Thyroid gland (tissue), 4 donors: ENCODE measurements at places on chromosomes 16 and 17. TPM values are rescaled to one million over a fixed set of nuclear protein-coding genes. Genes with fewer than 3 reads are reported as not detected.

Gene RAB40B
- total RNA-seq: 19.3 TPM

DNA sequence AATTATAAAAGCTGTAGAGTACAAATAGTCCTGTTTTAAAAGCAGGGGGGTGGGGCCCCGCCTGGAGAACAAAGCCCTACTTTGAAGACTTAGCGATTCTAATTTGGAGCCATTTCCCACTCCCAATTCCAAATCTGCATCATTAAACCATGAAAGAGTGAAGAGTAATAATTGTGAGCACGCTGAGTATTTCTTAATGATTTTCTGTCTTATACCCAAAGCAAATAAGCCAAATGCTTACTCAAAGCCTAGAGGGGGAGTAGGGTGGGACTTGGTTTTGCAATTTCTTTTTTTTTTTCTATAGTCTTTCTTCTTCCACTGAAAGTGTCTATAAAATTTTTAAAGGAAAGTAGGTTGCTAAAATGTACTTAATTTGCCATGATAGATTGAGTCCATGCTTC, 470.1 kb downstream of the TOX3 start:
- no peaks in the 10 kb centered on the region for H3K36me3 ChIP-seq
- H3K27ac ChIP-seq: no peak overlapping the region
- no peak for DNase-seq
- H3K27me3 ChIP-seq: no peaks in the 10 kb centered on the region
- H3K4me3 ChIP-seq: no peak overlapping the region
- no peaks in the 10 kb centered on the region for H3K4me1 ChIP-seq

Gene CNGB1
- not detected for total RNA-seq

DNA sequence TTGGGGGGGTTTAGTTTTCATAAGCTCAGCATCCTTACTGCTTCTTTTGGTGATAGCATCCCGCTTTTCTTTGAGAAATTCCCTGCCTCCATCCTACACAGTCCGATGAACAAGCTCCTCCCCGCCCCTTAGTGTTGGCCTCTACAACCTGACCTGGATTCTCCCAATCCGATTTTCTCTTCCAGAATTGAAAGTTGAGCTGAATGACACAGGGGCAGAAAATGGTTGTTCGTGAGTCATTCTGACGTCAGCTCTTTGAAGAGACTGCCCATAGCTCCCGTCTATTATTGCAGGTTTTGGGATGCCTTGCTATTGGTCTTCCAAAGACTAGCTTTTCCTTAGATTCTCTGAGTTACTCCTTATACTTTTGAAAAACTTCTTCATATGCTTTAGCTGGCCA, 279.7 kb downstream of the SLC39A11 start:
- no peaks in the 10 kb centered on the region for H3K36me3 ChIP-seq
- H3K27ac ChIP-seq: no peak overlapping the region
- no peak for DNase-seq
- no peaks in the 10 kb centered on the region for H3K27me3 ChIP-seq

Gene PDE6G
- total RNA-seq: not detected

DNA sequence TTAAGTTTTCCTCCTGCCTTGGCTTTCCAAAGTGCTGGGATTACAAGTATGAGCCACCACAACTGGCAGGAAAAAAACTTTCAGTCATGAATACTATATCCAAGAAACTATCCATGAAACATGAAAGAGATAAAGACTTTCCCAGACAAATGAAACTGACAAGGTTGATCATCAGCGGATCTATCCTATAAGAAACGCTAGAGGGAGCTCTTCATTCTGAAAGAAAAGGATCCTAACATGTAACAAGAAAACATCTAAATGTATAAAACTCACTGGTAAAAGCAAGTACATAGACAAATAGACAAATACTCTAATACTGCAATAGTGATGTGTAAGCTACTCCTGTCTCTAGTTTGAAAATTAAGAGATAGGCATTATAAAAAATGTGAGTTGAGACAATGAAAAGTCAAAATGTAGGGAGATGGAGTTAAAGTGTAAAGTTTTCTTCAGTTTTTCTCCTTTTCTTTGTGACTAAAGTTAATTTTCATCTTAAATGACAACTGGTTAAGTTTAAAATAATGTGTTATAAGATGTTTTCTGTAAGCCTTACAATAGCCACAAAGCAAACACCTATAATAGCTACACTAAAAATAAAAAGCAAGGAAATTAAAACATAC, 79.6 kb upstream of the TEKT1 start:
- DNase-seq: no peak
- no peaks in the 10 kb centered on the region for H3K4me1 ChIP-seq
- no peak overlapping the region for H3K4me3 ChIP-seq
- H3K27me3 ChIP-seq: no peaks in the 10 kb centered on the region
- no peaks in the 10 kb centered on the region for H3K36me3 ChIP-seq

Gene CFAP97D1
- total RNA-seq: not detected

- no peak for DNase-seq
- no peaks in the 10 kb centered on the region for H3K4me1 ChIP-seq
- H3K27me3 ChIP-seq: no peaks in the 10 kb centered on the region
- no peaks in the 10 kb centered on the region for H3K36me3 ChIP-seq
- no peak overlapping the region for H3K4me3 ChIP-seq
These were observed 180.8 kb downstream of the HS3ST4 start for GRCh38 chr16:25872369-25873070.

Gene TBC1D28
- not detected for total RNA-seq

GRCh38 chr16:76634847-76635697, 357.9 kb downstream of the CNTNAP4 start:
- no peak overlapping the region for H3K4me3 ChIP-seq
- no peak overlapping the region for H3K27ac ChIP-seq
- H3K27me3 ChIP-seq: no peaks in the 10 kb centered on the region
- DNase-seq: no peak
- no peaks in the 10 kb centered on the region for H3K4me1 ChIP-seq
- no peaks in the 10 kb centered on the region for H3K36me3 ChIP-seq

Gene SCIMP
- not detected for total RNA-seq

- peak overlapping the region; percentile 19 for H3K4me3 ChIP-seq
- H3K36me3 ChIP-seq: no peaks in the 10 kb centered on the region
- no peaks in the 10 kb centered on the region for H3K27me3 ChIP-seq
- no peak overlapping the region for H3K27ac ChIP-seq
These were observed 3.4 kb upstream of the NTN3 start for GRCh38 chr16:2467528-2468232.

Gene FBXW10B
- total RNA-seq: 18.4 TPM

GRCh38 chr17:48571024-48571818, 6.9 kb downstream of the HOXB4 start:
- peak overlapping the region; percentile 33 for H3K27ac ChIP-seq
- no peaks in the 10 kb centered on the region for H3K36me3 ChIP-seq
- no peak for DNase-seq

Gene FBF1
- 42.2 TPM for total RNA-seq

DNA sequence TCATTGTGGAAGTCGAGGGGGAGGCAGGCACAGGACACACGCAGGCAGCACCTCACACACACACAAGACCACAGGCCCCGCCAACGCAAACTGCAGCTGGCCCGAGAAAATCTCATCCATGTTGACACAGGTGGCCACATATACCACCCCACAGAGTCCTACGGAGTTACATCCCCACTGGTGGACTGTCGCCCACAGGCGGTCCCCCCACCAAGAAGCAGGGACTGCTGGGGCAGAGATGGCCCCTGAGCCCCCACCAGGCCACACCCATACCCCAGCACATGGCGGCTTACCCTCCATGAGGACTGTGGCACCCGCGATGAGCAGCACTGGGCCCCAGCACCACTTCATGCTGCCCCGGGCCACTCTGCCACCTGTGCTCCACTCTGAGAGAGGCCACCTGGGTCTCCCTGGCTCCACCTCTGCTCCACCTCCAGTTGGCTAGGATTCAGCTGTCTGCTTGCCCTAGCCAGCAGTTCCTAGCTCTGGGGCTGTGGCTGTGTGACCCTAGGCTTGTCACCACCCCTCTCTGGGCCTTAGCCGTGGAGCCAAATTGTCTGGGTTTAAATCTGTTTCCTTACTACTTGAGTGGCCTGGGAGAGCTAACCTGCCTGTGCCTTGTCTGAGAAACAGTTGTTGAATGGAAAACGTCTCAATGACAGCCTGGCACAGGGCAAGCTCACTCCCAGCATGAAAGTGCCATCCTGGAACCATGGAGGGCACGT, at the start of gene PRSS53:
PRSS53 (minus strand) TSS at position 485 of the 725 bp plus-strand sequence; CDS start at position 351, 134 bp downstream.
- H3K4me1 ChIP-seq: peaks cover 6% of the 10 kb centered on the region
- no peak within 1 kb of the TSS for H3K4me3 ChIP-seq
- no peak within 1 kb of the TSS for H3K27ac ChIP-seq
- H3K27me3 ChIP-seq: no peaks in the 10 kb centered on the region

DNA sequence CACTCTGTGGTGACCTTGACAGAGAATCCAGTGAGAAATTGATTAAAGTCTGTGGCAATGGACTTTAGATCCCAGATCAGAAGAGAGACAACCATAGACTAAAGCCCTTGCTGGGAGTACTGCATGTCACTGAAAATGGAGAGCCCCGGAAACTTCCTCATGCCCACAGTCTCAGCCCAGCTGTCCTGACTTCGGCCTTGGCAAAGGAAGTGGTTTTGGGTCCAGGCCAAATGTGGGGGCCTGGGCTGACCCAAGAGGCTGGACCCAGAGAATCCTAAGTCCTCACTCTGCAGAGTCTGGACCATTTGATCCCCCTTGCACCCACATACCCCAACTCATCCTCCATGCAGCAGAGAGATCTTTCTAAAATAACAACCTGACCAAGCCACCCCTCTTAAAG, 4.7 kb upstream of the BEAN1 start:
- H3K4me1 ChIP-seq: peaks cover 8% of the 10 kb centered on the region
- no peak overlapping the region for H3K4me3 ChIP-seq
- no peaks in the 10 kb centered on the region for H3K36me3 ChIP-seq
- no peak overlapping the region for H3K27ac ChIP-seq

- no peaks in the 10 kb centered on the region for H3K36me3 ChIP-seq
- no peaks in the 10 kb centered on the region for H3K4me1 ChIP-seq
- H3K27ac ChIP-seq: no peak overlapping the region
- peak; percentile 49 for DNase-seq
- no peak overlapping the region for H3K4me3 ChIP-seq
- H3K27me3 ChIP-seq: no peaks in the 10 kb centered on the region
These were observed 198.0 kb upstream of the MPHOSPH6 start for GRCh38 chr16:82368041-82368440.

Gene ALDH3A2
- 566 TPM for total RNA-seq

Gene FOXL1
- 1.4 TPM for total RNA-seq

Gene CD300LB
- total RNA-seq: not detected

Gene MEOX1
- total RNA-seq: 1.4 TPM

Gene DHRS7C
- total RNA-seq: not detected

- no peaks in the 10 kb centered on the region for H3K4me1 ChIP-seq
- DNase-seq: no peak
- no peak overlapping the region for H3K4me3 ChIP-seq
- H3K27ac ChIP-seq: no peak overlapping the region
- H3K36me3 ChIP-seq: no peaks in the 10 kb centered on the region
These were observed 11.7 kb upstream of the ZNF594 start for GRCh38 chr17:5203178-5203907.

Gene CDH11
- 37.7 TPM for total RNA-seq

GRCh38 chr16:55273959-55274358, 50.0 kb upstream of the IRX6 start:
- no peaks in the 10 kb centered on the region for H3K27me3 ChIP-seq
- no peaks in the 10 kb centered on the region for H3K36me3 ChIP-seq
- H3K4me1 ChIP-seq: no peaks in the 10 kb centered on the region
- no peak for DNase-seq
- no peak overlapping the region for H3K4me3 ChIP-seq

DNA sequence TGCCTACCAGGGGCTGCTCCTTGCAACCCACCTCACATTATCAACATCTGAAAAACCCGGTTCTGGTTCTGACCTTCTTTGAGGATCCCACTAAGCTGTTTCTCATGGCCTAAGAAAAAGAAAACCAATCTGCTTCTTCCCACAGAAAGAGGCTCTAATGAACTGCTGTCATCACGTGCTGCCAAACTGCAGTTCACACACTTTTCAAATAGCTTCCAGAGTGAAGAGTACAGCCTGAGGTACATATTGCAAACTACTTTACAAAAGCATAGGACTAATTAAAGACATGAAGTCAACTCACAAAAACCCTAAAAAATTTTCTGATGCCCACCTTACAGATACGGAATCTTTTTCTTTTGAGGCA, 36.7 kb downstream of the SMG6 start:
- no peak overlapping the region for H3K27ac ChIP-seq
- H3K36me3 ChIP-seq: peaks cover 12% of the 10 kb centered on the region
- H3K4me1 ChIP-seq: no peaks in the 10 kb centered on the region
- no peak for DNase-seq
- H3K27me3 ChIP-seq: no peaks in the 10 kb centered on the region

Gene SNAI3
- 1.3 TPM for total RNA-seq

- H3K27ac ChIP-seq: no peak overlapping the region
- no peaks in the 10 kb centered on the region for H3K27me3 ChIP-seq
- H3K36me3 ChIP-seq: no peaks in the 10 kb centered on the region
- H3K4me1 ChIP-seq: peaks cover 3% of the 10 kb centered on the region
These were observed 459.7 kb downstream of the SOX9 start for GRCh38 chr17:72580321-72581127.

Gene CARD14
- not detected for total RNA-seq

DNA sequence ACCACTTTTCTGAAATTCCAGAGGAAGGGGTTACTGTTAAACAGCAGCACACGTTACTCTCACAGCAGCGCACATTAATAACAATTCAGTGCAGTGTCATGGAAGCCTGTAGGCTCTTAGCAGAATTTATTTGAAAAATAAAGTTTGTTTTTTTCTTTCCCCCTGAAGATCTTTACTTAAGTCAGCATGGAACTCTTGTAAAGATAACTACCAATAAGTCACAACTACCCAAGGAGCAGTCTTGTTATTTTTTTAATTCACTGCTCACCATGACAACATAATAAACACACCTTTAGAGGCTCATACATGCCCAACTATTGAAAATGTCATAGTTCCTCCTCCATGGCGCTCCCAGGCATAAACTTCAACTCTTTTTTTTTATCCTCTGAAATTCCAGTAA, 31.8 kb upstream of the PSMD7 start:
- no peak overlapping the region for H3K4me3 ChIP-seq
- no peaks in the 10 kb centered on the region for H3K27me3 ChIP-seq
- H3K27ac ChIP-seq: peak overlapping the region; percentile 39
- DNase-seq: no peak

GRCh38 chr17:66610361-66611133, 224.4 kb upstream of the CACNG5 start:
- no peak overlapping the region for H3K27ac ChIP-seq
- H3K4me1 ChIP-seq: no peaks in the 10 kb centered on the region
- H3K27me3 ChIP-seq: no peaks in the 10 kb centered on the region
- H3K4me3 ChIP-seq: no peak overlapping the region

Gene KRTAP3-2
- total RNA-seq: not detected

- peaks cover 28% of the 10 kb centered on the region for H3K36me3 ChIP-seq
- no peak overlapping the region for H3K27ac ChIP-seq
- no peaks in the 10 kb centered on the region for H3K4me1 ChIP-seq
- no peak overlapping the region for H3K4me3 ChIP-seq
- no peaks in the 10 kb centered on the region for H3K27me3 ChIP-seq
These were observed 51.7 kb downstream of the GAN start for GRCh38 chr16:81366316-81366932.

DNA sequence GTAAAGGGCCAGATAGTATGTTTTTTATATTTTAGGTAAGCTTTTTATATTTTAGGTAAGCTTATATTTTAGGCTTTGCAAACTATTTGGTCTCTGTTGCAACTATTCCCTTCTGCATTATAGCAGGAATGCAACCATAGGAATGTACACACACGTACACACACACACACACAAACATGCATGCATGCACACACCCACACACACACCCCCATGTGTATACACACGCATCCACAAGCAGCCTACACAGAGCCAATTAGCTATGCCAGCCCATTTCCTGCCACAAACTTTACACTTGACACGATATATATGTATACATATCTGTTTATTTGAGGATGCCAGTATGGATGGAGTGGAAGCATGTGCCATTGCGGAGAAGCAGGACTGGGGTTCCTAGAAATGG, 7.5 kb upstream of the TRPV3 start:
- DNase-seq: no peak
- H3K4me3 ChIP-seq: no peak overlapping the region
- no peak overlapping the region for H3K27ac ChIP-seq
- no peaks in the 10 kb centered on the region for H3K36me3 ChIP-seq
- peaks cover 6% of the 10 kb centered on the region for H3K4me1 ChIP-seq
